ENCODE measurements at places on chromosomes 4 and X. TPM values are rescaled to one million over a fixed set of nuclear protein-coding genes. Genes with fewer than 3 reads are reported as not detected.

Gene SLC25A43
- total RNA-seq: 41.1 TPM

Gene TEC
- total RNA-seq: not detected

Gene ADH4
- total RNA-seq: not detected

Gene PAGE1
- total RNA-seq: not detected

Gene NWD2
- not detected for total RNA-seq

Gene GAGE12G
- not detected for total RNA-seq

Gene TMPRSS11A
- total RNA-seq: not detected

Gene GSX2
- not detected for total RNA-seq

Gene ZNF157
- total RNA-seq: not detected

Gene PDE6B
- 0.11 TPM for total RNA-seq

GRCh38 chrX:46178763-46179162 lies 366.5 kb downstream of the ZNF674 start:
- peaks cover 18% of the 10 kb centered on the region for H3K4me1 ChIP-seq
- DNase-seq: no peak
- H3K27ac ChIP-seq: no peak overlapping the region
- no peak overlapping the region for H3K4me3 ChIP-seq

- H3K4me3 ChIP-seq: peak overlapping the region; percentile 43
- H3K4me1 ChIP-seq: peaks cover 23% of the 10 kb centered on the region
- H3K27me3 ChIP-seq: no peaks in the 10 kb centered on the region
- H3K27ac ChIP-seq: peak overlapping the region; percentile 60
- DNase-seq: no peak
These were observed 42.8 kb upstream of the PRDM8 start for GRCh38 chr4:80154545-80154933.

GRCh38 chr4:101135371-101136010 lies 211.8 kb downstream of the PPP3CA start:
- no peak for DNase-seq
- H3K27me3 ChIP-seq: no peaks in the 10 kb centered on the region
- no peak overlapping the region for H3K27ac ChIP-seq
- H3K4me3 ChIP-seq: peak overlapping the region; percentile 26
- H3K36me3 ChIP-seq: no peaks in the 10 kb centered on the region

DNA sequence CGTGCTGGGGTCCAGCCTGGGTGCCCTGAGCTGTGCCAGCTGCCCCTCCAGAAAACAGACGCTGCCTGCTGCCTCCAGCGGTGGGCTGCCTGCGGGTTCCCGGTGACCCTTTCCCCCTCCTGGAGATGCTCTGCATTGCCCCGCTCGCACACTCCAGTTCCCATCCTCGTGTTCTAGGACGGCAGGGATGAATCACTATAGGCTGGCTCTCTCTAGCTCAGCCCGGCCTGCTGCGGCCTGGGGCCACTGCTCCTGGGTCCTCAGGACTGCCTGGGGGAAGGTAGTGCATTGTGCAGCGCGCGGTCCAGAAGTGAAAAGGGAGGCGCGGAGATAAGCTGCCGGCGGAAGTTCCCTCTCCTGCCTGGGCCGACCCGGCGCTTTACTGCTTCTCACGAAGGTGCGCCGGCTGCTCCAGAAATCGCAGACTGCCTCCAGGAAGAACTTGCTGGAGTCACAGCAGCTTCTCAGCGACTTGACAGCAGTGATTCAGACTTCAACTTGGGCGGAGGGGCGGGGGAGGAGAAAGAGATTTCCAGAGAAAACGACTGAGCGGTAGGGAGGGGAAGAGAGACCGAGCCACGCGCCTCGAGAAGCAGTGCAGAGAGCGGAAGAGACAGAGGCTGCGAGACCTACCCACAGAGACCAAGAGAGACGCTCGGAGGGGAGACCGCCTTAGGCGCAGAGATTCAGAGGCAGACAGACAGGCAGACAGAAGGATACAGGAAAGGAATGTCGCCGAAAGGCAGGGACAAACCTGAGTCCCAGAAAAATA lies 6.7 kb upstream of the MSX1 start:
- H3K36me3 ChIP-seq: no peaks in the 10 kb centered on the region
- peaks cover 8% of the 10 kb centered on the region for H3K4me1 ChIP-seq

DNA sequence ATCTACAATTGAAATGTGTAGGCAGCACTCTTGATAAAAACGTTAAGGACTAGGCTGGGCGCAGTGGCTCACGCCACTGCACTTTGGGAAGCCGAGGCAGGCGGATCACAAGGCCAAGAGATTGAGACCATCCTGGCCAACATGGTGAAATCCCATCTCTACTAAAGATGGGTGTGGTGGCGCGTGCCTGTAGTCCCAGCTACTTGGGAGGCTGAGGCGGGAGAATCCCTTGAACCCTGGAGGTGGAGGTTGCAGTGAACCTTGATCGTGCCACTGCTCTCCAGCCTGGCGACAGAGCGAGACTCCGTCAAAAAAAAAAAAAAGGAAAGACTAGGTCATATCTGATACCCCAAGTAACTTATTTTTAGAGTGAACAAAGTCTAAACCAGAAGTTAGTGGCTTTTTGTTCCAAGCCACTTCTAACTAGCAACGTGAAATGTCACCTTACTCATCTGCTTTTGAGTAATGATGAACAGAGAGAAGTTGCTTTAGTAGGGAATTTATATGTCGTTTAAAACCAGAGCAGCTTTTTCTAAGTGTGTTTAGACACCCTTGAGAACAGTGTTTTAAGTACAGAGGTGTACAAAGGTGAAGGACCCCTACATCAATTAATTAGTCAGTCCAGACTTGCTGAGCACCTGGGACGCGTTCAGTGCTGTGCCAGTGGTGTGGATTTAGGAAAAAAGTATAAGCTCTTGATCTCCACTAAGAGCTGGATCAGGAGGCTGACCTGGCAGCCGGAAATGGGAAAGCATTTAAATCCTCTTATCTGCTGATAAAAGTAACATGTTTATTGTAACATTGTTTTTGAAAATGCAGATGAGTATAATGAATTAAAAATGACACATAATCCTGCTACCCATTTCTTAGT lies 23.5 kb downstream of the SPRY1 start:
- no peak for DNase-seq
- no peaks in the 10 kb centered on the region for H3K36me3 ChIP-seq
- H3K27me3 ChIP-seq: no peaks in the 10 kb centered on the region
- no peak overlapping the region for H3K27ac ChIP-seq
- no peak overlapping the region for H3K4me3 ChIP-seq

DNA sequence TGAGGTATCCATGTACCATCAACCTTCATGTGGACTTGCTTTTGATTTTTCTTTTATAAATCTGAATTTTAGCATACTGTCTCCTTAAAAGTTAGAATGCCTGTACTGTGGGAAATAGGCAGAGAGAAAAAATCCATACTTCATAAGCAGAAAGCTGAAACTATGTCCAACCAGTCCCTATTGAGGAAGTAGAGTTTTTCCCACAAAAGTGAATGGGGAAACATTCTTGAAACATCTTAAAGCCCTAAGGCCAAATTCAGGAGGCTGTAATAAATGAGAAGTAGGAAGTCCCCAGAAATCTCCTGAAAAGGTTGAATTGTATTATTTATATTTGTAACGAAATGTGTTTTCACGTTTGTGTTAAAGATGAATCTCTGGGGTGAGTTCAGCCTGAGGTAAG lies 56.3 kb downstream of the ENOX2 start:
- no peak for DNase-seq
- no peak overlapping the region for H3K4me3 ChIP-seq
- H3K4me1 ChIP-seq: no peaks in the 10 kb centered on the region
- H3K27me3 ChIP-seq: no peaks in the 10 kb centered on the region
- no peak overlapping the region for H3K27ac ChIP-seq

GRCh38 chr4:52853351-52853750 lies 8.8 kb upstream of the RASL11B start:
- no peaks in the 10 kb centered on the region for H3K27me3 ChIP-seq
- peaks cover 24% of the 10 kb centered on the region for H3K4me1 ChIP-seq
- peak; percentile 70 for DNase-seq
- no peaks in the 10 kb centered on the region for H3K36me3 ChIP-seq
- peak overlapping the region; percentile 58 for H3K27ac ChIP-seq

- peak overlapping the region; percentile 52 for H3K27ac ChIP-seq
- peaks cover 14% of the 10 kb centered on the region for H3K4me1 ChIP-seq
- no peaks in the 10 kb centered on the region for H3K27me3 ChIP-seq
- H3K36me3 ChIP-seq: no peaks in the 10 kb centered on the region
These were observed 88.6 kb downstream of the PLS3 start for GRCh38 chrX:115649461-115650063.

GRCh38 chr4:139525414-139525813 lies 30.6 kb downstream of the SETD7 start:
- peaks cover 6% of the 10 kb centered on the region for H3K4me1 ChIP-seq
- H3K36me3 ChIP-seq: peaks cover 55% of the 10 kb centered on the region
- no peaks in the 10 kb centered on the region for H3K27me3 ChIP-seq
- H3K27ac ChIP-seq: no peak overlapping the region

DNA sequence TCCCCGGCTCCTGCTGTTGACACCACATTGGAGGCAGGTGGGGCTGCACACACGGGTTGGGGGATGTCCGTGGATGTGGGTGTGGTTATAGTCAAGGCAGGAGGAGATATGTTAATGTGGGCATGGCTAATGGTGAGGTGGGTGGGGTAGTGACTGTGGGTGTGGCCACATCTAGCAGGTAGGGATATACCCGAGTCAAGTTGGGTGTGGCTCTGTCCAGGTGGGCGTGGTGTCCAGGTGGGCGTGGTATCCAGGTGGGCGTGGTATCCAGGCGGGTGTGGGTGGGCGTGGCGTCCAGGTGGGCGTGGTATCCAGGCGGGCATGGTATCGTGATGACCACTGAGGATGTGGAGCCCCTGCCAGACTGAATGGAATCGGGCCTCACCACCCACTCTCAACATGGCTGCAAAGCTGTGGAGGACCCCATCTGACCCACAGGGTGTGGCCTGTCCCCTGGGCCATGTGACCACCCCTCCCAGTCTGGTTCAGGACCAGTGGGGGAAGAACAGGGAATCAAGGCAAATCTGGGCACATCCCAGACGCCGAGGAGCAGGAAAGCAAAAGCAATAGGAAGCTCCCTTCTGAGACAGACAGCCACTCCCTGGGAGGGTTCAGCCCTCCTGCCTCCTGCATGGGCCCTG lies 21.0 kb downstream of the MAN2B2 start:
- no peak overlapping the region for H3K4me3 ChIP-seq
- H3K36me3 ChIP-seq: no peaks in the 10 kb centered on the region
- no peak for DNase-seq
- H3K27ac ChIP-seq: no peak overlapping the region

DNA sequence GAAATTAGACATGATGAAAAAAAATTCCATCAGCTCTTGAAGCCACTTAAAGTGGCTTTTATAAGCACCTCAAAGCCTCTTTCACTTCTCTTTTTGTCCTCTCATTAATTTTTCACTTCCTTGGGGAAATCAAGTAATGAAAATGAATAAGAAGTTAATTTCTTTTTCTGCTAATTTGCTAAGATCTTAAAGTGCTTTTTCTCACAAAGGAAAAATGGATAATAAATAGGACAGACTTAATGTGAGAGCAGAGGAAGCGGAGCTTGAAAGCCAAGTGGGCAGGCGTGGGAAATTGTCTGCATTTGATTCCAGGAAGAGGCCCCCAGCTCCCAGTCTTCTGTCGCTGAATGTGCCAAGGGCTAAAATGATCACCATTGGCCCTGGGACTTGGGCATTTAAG lies 28.6 kb downstream of the CDS1 start:
- H3K27ac ChIP-seq: no peak overlapping the region
- no peaks in the 10 kb centered on the region for H3K36me3 ChIP-seq
- H3K4me1 ChIP-seq: no peaks in the 10 kb centered on the region
- H3K4me3 ChIP-seq: no peak overlapping the region
- DNase-seq: no peak

DNA sequence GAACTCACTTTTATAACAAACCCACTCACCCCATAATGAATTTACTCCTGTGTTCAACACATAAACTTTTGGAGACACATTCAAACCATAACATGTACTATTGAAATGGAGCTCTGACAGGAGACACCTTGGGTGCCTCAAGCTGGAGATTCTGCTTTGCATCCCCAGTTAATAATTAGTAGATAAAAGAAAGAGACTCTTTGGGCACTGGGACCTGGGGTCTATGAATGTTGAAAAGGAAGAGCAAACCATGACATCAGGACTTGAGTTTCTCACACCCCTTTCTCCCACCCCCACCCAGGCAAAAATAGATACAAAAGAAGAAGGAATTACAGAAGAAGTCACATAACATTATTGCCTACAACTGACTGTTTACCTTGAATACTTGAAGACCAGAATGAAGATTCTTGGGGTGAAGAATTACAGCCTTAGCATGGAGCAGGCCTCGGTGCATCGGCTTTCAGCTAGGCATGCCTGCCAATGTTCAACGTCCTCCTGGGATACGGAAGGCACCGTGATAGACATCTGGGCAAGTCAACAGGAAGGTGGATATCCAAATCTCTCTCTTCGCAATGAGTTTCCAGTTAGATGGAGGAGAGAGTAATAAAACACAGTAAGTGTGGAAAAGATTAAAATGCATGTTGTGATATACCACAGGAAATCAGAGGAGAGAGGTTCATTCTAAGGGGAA lies 316.0 kb downstream of the TRIML1 start:
- no peaks in the 10 kb centered on the region for H3K4me1 ChIP-seq
- no peaks in the 10 kb centered on the region for H3K36me3 ChIP-seq
- H3K27me3 ChIP-seq: no peaks in the 10 kb centered on the region
- H3K27ac ChIP-seq: no peak overlapping the region

GRCh38 chrX:68654693-68655092 lies 7.2 kb downstream of the STARD8 start:
- H3K4me3 ChIP-seq: no peak overlapping the region
- no peaks in the 10 kb centered on the region for H3K27me3 ChIP-seq
- H3K27ac ChIP-seq: no peak overlapping the region
- no peak for DNase-seq
- no peaks in the 10 kb centered on the region for H3K4me1 ChIP-seq
- H3K36me3 ChIP-seq: no peaks in the 10 kb centered on the region

- H3K36me3 ChIP-seq: no peaks in the 10 kb centered on the region
- no peak overlapping the region for H3K4me3 ChIP-seq
- no peak overlapping the region for H3K27ac ChIP-seq
- H3K27me3 ChIP-seq: peaks cover 54% of the 10 kb centered on the region
- no peak for DNase-seq
These were observed 71.8 kb downstream of the LARP7 start for GRCh38 chr4:112708772-112709171.
